Motor neuron (in vitro differentiated cells): ENCODE measurements at places on chromosomes 3 and 15.

GRCh38 chr3:28089527-28089897 lies 151.9 kb upstream of the CMC1 start:
- ATAC-seq = no peak

GRCh38 chr3:8530581-8530980 lies 29.0 kb downstream of the LMCD1 start:
- ATAC-seq = no peak

DNA sequence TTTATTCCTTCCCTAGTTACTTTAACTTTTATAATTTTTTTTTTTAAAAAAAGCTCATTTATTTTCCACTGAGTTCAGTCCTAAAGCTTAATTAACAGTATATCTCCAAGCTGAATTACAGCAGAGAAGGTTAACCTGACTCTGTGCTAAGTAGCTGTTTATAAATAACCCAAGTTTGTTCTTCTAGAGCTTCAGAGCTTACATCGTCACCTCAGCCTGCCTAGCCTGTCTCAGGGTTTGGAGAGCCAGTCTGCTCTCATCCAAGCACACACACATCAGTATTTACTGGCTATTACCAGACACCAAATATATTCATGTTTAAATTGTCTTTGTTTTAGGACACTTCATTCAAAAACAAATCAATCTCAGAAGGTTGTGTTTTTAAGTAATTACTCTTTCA lies 154.9 kb downstream of the CDIN1 start:
- ATAC-seq = no peak

DNA sequence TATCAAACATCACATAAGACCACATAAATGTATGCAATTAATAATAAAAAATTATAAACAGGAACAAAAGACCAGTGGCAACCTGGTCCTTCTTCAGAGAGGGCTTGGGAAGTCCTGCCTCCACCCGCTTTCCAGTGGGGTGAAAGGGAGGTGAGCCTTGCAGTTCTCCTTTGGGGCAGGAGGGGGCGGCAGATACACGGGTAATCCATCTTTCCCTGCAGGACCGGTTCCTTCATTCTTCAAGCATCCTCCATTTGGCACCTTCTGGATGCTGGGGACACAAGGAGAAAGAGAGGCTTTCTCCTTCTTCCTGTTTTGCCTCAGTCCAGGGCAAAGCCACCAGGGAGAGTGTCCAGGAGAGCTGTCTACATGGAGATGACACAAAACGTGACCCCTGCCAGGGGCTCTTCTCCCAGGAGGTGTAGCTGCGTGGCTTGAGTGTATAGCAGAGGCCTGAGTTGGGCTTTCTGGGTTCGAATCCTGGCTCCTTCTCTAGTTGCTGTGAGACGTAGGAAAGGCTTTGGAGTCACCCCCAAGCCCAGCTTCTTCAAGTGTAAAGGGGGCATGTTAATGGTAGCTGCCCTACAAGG lies 23.2 kb downstream of the RPLP1 start:
- ATAC-seq = peak; percentile 63

DNA sequence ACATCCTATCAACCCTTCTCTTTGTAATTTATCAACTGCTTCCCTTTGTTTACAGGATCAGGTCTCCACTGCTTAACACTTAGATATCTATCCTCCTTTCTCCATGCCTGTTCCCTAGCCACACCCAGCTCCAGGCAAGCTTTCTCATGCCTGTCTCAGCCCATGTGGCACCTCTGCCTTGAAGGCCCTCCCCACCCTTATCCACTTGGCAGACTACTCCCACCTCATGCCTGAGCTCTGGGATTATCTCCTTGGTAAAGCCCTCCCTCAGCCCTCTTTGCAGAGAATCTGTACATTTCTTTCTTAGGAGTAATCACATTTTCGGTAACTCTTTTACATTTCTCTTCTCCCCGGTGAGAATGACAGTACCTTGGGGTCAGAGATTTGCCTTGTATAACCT lies 96.0 kb downstream of the ATP1B3 start:
- no peak for ATAC-seq

DNA sequence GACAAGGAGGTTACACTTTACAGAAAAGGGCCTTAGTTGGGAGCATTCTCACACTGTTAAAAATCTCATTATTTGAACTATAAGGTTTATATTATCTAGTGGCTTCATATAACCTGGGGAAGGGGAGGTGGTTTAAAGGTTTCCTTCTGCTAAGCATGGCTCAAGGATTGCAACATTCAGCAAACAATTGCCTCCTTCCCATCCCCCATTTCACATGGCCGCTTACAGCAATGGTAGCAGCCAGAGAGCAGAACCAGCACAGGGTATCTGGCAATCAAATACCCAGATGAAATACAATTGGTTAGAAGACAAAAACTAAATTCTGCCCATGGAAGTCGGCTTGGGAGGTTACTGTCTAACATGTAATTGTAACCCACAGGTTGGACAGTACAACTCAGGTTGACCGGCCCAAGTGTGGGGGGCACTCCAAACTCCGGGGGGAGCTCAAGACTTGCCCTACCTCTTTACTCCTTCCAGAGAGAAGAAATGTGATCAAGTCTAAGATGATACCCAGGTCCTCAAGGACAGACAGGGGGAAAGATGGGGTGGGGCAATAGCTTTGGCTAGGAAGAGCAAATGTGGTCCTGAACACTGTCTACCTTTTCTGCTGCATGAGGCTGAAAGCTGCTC lies 15.5 kb downstream of the ETV5 start:
- ATAC-seq = no peak

DNA sequence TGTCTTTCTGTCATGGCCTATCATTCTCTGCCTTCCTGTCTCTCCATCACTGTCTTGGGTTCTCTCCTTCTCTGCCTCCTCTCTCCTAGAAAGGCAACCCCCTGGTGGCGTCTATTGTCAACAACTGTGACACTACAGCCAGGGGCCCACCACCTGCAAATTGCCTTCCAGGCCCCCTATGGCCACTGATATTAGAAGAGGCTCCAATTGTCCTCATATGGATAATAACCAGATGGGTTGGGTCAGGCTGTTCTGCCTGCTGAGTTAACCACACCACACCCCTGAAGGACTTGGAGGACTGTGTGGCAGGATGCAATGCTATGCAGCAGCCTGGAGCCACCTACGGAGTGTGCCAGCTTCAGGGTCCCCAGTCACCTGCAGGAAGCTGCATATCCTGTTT lies 665.0 kb downstream of the NTRK3 start:
- no peak for ATAC-seq

DNA sequence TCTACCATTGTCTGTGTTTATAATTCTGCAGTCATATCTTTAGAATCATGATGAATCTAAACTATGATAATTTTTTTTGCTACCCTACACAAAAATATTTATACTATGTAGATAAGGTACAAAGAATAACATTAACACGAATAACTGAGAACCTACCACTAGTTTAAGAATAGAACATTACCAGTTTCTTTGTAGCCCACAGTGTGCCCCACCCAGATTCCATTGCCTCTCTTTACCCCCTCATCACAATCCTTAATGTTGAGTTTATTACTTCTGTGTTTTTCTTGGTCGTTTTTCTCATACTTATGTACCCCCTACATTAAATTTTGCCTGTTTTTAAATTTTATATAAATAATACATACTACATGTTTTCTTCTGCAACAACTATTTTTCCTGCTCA lies 140.5 kb downstream of the BBX start:
- ATAC-seq = no peak

- ATAC-seq = peak; percentile 53
These were observed 636.8 kb downstream of the MECOM start for GRCh38 chr3:169026543-169027182.

GRCh38 chr3:95923496-95924210 lies 890.7 kb upstream of the EPHA6 start:
- peak; percentile 100 for ATAC-seq

DNA sequence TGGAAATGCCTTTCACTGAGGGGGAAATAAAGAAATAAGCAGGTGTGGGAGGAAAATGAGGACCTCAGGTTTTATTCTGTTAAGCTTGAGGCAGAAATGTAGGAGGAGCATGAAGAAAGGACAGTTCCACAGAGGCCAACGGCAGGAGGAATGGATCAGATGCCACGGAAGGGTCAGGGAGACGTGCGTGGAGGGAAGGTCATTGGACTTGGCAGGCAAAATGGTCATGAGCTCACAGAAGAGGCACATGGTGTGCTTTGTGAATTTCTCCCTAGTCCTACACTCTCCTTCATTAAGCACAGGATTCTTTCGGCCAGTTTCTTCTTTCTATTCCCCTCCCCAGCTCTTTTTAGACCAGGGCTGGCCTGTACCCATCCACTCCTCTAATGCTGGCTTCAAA lies 32.5 kb upstream of the THSD4 start:
- ATAC-seq = no peak

GRCh38 chr3:132723024-132723950 lies 1.1 kb upstream of the NPHP3 start:
- ATAC-seq = no peak

DNA sequence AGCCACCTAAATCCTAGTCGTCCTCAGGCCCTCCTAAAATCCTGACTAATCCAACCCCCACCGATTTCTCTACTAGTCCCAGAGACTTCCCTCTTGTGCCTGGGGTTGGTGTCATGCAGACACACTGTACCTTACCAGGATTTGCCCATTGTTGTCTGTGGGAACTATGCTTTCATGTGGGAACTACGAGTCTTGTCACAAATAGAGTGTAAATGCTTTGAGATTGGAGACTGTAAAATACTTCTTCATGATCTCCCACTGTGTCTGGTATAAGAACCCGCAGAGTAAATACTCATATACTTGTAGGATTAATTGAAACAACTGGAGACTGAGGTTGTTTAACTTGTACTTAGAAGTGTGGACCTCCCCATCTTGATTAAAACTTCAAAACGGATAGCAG lies 11.2 kb downstream of the B3GNT5 start:
- no peak for ATAC-seq

DNA sequence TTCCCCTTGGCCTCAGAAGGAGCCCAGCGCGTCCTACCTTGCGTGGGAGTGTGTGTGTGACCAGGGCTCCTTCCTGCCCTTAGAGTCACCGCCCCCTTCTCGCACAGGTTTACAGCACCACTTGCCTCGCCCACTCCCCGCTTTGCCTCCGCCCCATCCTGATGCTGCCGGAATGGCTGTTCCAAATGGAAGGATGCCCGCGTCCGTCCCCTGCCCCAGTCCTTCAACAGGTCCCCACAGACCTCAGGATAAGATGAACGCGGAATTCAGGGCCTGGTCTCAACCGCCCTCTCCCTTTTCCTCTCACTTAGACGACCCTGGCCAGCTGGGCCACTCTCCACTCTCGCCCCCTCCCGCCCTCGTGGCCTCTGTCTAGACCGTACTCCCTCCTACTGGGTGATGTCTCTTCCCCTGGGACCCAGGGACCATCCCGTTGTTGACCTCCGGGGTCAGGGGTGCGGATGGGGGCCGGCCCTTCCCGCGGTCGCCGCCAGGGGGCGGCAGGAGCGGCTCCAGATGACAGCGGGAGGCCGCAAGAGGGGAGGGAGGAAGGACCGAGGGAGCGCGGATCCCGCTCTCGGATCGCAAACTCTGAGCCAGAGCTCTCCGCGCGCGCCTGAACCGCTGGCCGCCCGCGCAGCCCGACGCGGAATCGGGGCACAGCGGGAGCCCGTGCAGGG lies at the start of gene THSD4:
Gene THSD4, plus strand, starts transcription at position 585 of the 680 bp plus-strand sequence.
- peak; percentile 79 for ATAC-seq

DNA sequence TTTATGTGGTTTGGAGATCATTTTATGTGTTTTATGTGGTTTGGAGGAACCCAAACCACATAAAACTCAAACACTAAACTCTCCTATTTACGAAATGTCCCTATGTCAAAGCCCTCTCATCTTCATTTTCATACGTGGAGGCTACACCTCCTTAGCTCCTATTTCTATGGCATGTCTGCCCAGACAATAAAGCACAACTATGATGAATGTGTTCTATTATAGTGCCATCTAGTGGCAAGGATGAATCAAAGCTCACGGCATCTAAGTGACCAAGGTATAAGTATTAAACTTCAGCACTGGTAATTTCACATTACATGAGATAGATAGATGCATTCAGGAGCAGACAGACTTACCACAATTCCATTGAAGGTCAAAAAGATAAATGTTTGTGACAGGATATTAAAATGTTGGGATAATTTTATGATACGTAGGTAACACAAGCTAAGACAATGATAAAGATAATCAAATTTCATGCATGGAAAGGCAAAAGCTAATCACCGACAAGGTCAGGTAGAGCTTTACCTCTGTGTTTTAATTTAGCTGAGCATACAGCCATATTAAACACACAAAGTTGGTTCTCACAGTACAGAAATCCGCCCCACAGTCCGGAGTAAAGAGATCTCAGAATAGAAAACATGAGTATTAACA lies 130.6 kb upstream of the FHIT start:
- peak; percentile 79 for ATAC-seq
